Breast epithelium (tissue), 4 donors: ENCODE measurements at places on chromosomes 16 and 17. TPM values are rescaled to one million over a fixed set of nuclear protein-coding genes. Genes with fewer than 3 reads are reported as not detected.

- no peak for DNase-seq
Observed at GRCh38 chr16:65413861-65414260, 292.0 kb upstream of the CDH11 start.

The SNN gene
- total RNA-seq, result 68.3 TPM

GRCh38 chr17:74904687-74905409, 11.4 kb upstream of the FADS6 start:
- no peak for DNase-seq

GRCh38 chr16:19919142-19919541, 34.5 kb upstream of the GPRC5B start:
- DNase-seq, result no peak

GRCh38 chr17:72423286-72423589, 302.4 kb downstream of the SOX9 start:
- DNase-seq, result no peak

The AANAT gene
- not detected for total RNA-seq

DNA sequence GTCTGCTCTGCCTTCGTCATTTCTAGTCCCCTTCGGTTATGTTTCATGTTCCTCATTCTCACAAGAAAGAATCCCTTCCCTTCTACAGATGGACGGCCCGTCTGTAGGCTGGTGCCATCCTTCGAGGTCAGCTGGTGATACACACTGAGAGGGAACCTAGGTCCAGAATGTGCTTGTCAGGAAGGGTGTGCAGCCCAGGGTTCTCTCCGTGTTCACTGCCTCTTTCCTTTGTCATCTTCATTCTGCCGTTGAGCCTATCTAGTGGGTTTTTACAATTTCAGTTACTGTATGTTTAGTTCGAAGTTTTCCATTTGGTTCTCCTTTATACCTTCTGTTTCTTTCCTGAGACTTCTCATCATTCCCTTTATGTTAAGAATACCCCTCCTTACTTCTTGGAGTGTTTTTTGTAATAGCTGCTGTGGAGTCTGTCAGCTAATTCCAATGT, 18.9 kb downstream of the KIAA0513 start:
- no peak for DNase-seq

DNA sequence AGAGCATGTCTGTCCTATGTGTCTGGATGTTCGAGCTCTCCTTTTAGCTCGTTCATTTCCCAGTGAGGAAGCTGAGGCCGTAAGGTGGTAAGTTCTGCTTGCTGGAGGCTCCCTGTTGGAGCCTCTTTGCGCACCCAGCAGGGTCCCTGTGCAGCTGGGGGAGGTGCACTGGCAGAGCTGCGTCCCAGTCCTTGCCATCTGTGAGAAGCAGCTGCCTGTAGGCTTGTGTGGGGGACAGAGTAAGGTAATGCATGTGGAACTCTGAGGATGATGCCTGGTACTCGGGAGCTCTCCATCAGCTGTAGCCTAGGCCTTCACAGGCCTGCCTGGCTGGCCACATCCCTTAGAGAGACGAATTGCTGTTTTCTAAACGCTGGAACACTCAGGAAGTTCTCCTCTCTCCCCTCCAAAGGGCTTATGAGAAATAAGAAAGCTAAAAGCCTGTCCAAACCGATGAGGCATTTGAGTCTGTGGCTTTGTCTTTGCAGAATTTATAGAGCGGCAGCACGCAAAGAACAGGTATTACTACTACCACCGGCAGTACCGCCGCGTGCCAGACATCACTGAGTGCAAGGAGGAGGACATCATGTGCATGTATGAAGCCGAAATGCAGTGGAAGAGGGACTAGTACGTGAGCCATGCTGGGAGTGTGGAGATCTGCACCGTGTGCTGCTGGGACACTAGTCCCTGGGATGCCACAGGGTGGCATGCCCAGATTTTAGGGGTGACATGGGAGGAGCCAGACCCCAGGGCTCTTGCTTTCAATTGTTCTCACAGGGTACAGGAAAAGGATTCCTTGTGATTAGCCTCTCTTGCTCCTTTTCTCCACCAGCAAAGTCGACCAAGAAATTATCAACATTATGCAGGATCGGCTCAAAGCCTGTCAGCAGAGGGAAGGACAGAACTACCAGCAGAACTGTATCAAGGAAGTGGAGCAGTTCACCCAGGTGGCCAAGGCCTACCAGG, 1.6 kb downstream of the NDUFB10 start:
- no peak for DNase-seq

DNA sequence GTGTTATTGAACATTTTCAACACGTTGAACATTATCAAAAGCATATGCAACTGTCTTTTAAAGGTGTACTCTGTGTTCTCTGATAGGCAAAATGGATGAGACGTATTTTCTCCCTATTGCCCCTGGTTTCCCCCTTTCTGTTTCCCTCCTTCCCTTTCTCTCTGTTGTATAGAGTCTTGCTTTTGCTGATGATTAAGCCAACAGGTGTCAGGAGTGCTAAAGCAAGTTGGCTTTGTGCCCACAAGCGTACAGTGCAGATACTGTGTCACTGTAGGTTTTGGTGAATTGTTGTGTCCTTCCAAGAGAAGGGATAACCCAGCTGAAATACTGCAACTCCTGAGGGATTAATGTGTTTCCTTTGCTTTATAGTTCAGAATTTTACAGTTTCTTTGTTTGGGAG, 74.4 kb downstream of the COX10 start:
- DNase-seq, result no peak

The CDH5 gene
- 52.8 TPM for total RNA-seq

GRCh38 chr16:88995746-88996535, 18.9 kb upstream of the CBFA2T3 start:
- DNase-seq, result no peak

The CD300A gene
- total RNA-seq, result 10.2 TPM

GRCh38 chr16:9042533-9042932, 48.9 kb upstream of the HAPSTR1 start:
- DNase-seq, result no peak
